ENCODE measurements at places on chromosomes 3 and 15.

DNA sequence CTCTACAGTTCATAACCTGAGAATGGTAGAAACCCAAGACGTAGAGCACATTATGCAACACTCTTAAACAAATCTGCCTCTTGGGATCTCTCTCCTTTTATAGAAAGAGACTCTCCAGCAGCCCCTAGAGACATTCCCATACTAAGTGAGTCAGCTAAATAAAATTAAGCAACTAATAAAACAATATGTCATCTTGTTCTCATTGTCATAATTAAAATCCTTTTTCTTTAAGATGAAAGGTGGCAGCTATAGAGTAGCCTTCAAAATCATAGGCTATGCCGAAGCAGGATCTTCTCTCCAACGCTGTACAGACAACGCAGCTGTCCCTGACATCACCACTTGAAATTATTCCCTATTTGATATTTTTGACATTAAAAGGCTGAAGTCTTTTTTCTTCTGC lies 790.0 kb downstream of the FHIT start:
- no peak for DNase-seq

- DNase-seq = no peak
These were observed 299.0 kb downstream of the ZBTB20 start for GRCh38 chr3:114848082-114848481.

DNA sequence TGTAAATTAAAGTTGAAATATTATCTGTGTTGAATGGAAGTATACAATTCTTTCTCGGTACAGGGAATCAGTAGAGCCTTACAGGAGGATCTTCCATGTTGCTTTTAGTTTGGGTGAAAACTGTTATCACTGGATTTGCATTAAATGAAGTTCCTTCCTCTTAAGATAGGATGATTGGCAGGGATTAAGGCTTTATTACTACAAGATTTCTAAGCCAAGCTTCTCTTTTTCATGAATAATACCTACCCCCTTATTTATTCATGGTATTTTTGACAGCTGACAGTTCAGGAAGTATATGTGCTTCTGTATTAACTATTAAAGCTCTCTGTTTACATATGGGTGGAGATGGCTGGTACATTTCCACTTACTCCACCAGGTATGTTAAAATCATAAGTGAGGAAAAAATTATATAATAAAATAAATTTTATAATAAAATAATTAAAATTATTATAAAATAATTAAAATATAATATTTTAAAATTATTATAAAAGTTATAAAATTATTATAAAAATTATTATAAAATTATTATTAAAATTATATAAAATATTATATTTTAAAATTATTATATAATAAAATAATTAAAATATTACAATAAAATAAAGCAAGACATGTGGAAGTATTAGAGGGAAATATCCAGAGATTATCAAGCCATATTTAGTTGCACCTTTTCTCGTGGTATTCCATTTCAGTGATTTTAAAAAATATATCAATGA lies 332.9 kb downstream of the ROBO2 start:
- DNase-seq = peak; percentile 80

DNA sequence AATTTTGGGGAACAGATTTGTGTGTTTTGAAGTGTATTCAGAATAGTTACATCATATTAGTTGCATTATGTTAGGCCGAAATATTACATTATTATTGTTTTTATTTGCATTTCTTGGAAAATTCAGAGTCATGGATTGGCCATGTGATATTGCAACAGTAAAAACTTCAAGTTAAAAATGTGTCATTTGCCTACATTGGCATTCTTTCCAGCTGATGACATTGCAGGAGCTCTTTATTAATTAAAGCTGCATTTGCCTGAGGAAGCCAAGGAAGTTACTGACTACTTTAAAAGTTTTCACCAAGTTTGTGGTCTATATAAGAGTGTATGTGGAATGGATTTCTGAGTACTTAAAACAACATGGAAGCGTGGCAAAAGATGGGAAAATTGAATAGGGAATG lies 726.4 kb upstream of the SGO1 start:
- DNase-seq = no peak

- DNase-seq = no peak
These were observed 205.4 kb upstream of the UBE2E1 start for GRCh38 chr3:23600167-23600871.

- DNase-seq = no peak
These were observed 24.1 kb downstream of the SMAD3 start for GRCh38 chr15:67089217-67090193.

- DNase-seq = no peak
These were observed 120.0 kb downstream of the SLCO3A1 start for GRCh38 chr15:91973481-91973880.

GRCh38 chr3:58217209-58217811 lies 6.5 kb upstream of the DNASE1L3 start:
- DNase-seq = peak; percentile 76

DNA sequence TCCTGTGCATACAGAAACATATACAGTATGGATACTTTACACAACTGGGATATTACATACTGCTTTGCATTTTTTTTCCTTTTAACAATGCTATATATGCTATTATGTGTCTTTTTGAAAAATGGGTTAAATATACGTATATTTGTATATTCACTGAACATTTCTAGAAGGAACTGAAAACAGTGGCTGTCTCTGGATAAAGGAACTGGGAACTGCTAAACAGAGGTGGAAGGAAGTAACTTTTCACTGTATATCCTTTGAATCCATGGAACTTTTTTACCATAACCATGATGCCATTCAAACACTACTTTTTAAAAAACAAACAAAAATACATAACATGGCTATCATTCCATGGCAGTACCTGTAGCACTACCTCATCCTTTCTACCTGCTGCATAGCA lies 1.8 kb downstream of the MTFMT start:
- DNase-seq = no peak

GRCh38 chr3:160398820-160399124 lies 253 bp downstream of the IFT80 start:
- DNase-seq = no peak

GRCh38 chr3:8627201-8627940 lies 17.2 kb downstream of the SSUH2 start:
- DNase-seq = no peak

GRCh38 chr15:90497912-90498311 lies 31.8 kb upstream of the CRTC3 start:
- no peak for DNase-seq

DNA sequence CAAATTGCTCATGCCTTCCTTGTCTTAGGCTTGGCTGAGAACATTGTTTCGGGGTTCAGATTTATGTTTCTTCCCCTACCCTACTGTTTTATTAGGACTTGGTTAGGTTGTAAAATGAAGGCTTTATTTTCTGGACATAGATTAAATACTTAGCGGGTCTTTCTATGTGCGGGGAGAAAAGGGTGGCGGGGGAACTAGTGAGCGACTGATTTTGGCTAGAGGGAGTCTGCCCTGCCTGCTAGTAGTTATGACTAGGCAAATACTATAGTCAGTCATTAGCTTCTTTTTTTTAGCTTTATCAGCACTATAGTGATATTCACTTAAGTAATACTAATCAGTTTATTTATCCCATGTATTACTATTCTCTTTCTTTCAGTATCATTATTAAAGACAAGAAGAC lies 3.6 kb downstream of the CADM2 start:
- DNase-seq = no peak

DNA sequence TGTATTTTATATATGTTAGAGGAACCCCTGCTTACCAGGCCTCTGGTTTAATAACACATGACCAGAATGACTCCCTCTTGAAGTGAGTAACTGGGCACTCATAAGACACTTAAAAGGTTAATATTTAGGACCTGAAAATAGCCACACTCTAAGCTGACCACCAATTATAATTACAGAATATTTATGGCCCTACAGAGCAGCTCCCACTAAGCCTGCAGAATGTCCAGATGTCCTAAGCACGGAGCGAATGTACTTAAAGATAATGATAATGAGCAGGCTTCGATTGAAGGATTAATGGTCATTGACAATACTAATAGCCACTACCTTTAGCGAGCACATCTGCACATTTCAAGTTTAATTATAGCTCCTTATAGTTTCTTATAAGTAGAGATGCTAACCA lies 22.8 kb upstream of the KCTD6 start:
- no peak for DNase-seq

DNA sequence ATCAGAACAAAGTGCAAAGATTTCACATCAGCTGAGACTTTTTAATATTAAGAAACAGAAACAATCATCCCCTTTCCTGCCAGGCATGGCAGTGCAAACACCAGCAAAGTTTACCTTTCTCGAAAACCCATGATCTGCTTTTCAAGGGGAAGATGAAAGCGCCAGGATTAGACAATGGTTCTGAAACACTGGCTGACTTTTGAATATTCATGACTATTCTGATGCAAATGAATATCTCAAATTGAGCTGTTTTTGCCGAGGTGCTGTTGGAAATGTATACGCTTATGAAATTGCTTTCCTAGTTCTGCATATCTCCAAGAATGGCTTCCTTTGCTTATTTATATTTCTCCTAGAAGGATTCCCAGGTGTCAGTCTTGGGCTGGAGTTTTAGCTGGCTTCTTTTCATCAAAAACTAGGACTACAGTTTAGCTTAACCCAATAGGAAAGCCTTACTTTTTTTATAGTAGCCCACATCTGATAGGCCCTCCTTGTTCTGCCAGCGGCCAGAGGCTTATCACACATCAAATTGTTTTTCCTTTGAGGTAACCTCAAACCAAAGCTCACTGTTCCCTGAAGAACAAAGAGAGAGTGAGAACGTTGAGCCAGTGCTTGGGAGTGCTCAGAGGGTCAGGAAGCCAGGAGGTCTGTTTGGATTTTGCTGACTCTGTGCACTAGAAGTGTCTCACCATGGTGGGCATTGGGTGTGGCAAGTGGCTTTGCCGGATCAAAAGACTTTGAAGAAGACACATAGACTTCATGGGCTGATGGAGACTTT lies 74.0 kb upstream of the PLCL2 start:
- DNase-seq = no peak

DNA sequence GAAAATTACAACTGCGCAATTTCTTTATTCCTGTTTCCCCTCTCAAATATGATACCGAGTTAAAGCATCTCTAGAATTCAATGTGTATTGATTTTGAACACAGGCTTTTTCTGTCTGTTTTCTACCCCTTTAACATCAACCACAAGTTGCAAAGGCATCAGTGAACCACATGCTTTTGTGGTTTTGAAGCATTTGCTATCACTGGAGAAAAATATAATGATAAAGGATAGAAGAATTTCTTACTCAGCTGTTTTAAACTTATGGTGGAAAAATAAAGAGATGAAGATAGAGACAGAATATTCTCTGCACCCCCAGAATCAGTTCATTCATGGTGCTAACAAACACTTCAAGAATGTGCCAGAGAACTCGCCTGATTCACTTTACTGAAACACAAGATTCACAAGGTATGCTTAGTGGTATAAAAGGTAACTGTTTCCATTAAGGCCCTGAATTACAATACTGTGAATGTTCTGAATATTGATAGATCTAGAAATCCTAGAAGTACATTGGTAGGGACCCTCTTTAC lies 9.5 kb upstream of the DPPA4 start:
- DNase-seq = no peak

DNA sequence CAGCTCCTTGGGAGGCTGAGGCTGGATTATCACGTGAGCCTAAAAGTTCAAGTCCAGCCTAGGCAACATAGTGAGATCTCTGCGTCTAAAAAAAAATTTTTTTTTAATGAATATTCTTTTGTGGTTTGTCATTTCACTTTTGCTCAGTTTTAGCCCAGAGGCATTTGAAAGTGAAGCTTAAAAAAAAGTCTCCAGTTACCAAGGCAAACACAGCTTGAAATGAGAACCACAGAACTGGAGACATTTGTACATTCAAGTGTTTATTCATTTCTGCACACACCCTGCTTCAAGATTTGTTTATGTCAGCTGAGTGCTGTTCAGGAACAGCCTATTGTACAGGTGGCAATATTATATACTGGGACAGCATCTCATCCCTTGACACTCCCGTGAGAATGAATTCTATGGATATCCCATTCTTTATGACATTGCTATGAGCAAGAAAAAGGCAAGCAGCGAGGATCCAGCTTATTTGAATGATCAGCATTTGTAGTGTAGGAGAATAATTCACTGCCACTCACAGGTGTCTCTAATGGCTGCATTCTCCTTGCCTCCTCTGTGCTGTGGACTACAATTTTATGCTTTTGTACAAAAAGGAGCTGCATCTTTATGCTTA lies 444.8 kb upstream of the GRM7 start:
- DNase-seq = no peak

DNA sequence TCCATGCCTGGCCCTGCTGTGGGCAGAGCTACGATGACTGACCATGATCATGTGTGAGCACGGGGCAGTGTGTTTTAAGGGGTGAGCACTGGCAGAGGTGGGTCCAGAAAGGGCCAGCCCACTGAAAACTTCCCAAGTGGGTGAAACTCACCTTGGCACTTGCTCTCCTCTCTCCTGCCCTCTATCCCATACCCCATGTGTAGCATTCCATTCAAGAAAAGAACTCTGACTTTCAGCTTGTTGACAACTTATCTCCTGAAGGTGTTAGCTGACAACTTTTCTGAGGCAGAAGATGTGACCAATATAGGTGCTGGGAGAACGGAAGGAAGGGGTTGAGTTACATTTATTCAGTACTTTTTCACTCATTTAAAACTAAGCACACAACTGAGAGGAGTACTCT lies 305.2 kb downstream of the RORA start:
- no peak for DNase-seq

DNA sequence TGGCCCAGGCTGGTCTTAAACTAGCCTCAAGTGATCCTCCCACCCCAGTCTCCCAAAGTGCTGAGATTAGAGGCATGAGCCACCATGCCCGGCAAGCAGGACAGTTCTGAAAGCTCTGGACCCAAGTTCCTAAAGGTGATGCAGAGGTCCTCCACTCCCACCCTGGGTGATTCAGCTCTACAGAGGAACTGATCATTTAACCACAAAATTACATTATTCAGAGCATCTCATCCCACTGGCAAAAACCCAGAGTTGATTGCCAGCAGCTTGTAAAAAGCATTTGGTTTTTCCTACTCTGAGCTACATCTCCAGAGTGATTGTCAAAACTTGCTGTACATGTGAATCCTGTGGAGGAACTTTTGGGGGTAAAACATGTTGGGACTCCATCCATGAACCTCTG lies 60.2 kb downstream of the SLTM start:
- peak; percentile 7 for DNase-seq

DNA sequence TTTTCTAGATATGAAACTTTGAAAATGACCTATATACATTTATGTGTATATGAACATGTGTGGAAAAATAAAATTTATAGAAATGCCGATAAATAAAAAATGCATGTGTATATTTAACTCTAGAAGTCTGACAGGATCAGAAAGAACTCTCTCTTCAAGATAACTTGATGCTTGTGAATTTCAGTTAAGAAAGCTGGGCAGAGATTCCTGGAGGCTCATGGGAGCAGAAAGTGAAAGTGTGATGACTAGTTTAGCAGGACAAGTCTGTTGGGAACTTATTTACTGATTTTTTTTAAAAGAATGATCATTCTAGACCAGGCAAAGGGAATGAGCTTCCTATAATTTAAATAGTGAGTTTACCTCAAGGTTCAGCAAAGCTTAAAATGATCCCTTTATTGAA lies 81.5 kb upstream of the KCNAB1 start:
- DNase-seq = no peak

- DNase-seq = no peak
These were observed 12.6 kb downstream of the PAQR5 start for GRCh38 chr15:69311319-69311721.

DNA sequence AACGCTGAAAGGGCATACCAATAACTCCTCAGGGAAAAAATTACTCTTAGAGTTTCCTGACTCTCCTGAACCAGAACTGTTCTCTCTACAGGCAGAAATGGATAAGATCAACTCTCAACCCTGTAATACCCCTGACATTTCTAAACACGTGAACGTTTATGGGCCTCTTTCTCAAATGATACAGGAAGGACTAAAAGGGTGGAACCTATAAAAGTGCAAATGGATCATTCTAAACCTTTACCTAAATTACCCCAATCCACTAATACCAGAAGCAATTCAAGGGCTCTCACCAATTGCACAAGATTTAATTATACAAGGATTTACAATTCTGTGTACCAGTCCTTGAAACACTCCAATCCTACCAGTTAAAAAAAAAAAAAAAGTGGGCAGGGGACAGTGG lies 98.0 kb upstream of the FAM174B start:
- no peak for DNase-seq

All from A673 (cell line).